HCT116 (cell line): ENCODE measurements at places on chromosomes 13 and 19. TPM values are rescaled to one million over a fixed set of nuclear protein-coding genes. Genes with fewer than 3 reads are reported as not detected.

The PSG11 gene
- total RNA-seq, result not detected

The ZNF728 gene
- total RNA-seq, result not detected

The ZNF701 gene
- total RNA-seq, result 9.0 TPM

The CGB2 gene
- total RNA-seq, result 5.0 TPM

The RGCC gene
- total RNA-seq, result 3.2 TPM

The VSTM1 gene
- not detected for total RNA-seq

The POSTN gene
- total RNA-seq, result not detected

The SYNGR4 gene
- total RNA-seq, result 0.49 TPM

The PTH2 gene
- 9.5 TPM for total RNA-seq

The ELL gene
- total RNA-seq, result 22.9 TPM

The SIGLEC5 gene
- total RNA-seq, result not detected

The ZNF91 gene
- total RNA-seq, result 12.3 TPM

The PALM3 gene
- 3.3 TPM for total RNA-seq

The SNAPC2 gene
- total RNA-seq, result 42.9 TPM

The RHPN2 gene
- total RNA-seq, result 33.3 TPM

The KL gene
- not detected for total RNA-seq

The ELSPBP1 gene
- not detected for total RNA-seq

The GGN gene
- 0.47 TPM for total RNA-seq

The RFPL4AL1 gene
- total RNA-seq, result not detected

The ZNF528 gene
- not detected for total RNA-seq

The LILRA1 gene
- not detected for total RNA-seq

The PRSS57 gene
- not detected for total RNA-seq

The VRK3 gene
- 44.0 TPM for total RNA-seq

The SBK3 gene
- 1.2 TPM for total RNA-seq

The RASIP1 gene
- 1.9 TPM for total RNA-seq

The COL5A3 gene
- 0.15 TPM for total RNA-seq

The SPRED3 gene
- 3.4 TPM for total RNA-seq

The SBK2 gene
- total RNA-seq, result 0.30 TPM

The KLK12 gene
- total RNA-seq, result not detected

The MTUS2 gene
- total RNA-seq, result 0.02 TPM

The MCEMP1 gene
- not detected for total RNA-seq

The CAPS gene
- 2.5 TPM for total RNA-seq

The KLK14 gene
- 0.76 TPM for total RNA-seq

The ZNF99 gene
- total RNA-seq, result not detected

The MLLT1 gene
- 55.0 TPM for total RNA-seq

The MBD3L2 gene
- not detected for total RNA-seq

The ZNF20 gene
- 1.0 TPM for total RNA-seq

The C1QTNF9 gene
- total RNA-seq, result not detected

The GRIN3B gene
- 0.69 TPM for total RNA-seq

The DLEU7 gene
- total RNA-seq, result not detected

The RAB20 gene
- total RNA-seq, result 10.6 TPM

The HIPK4 gene
- 0.74 TPM for total RNA-seq

The CACNG7 gene
- not detected for total RNA-seq

The PLEKHA4 gene
- 20.4 TPM for total RNA-seq

The TMEM38A gene
- 9.0 TPM for total RNA-seq

The EML2 gene
- 131 TPM for total RNA-seq

The NCAN gene
- 0.07 TPM for total RNA-seq

The TMPRSS9 gene
- not detected for total RNA-seq

The CEACAM20 gene
- total RNA-seq, result not detected

The ATXN8OS gene
- total RNA-seq, result not detected

The CBY2 gene
- not detected for total RNA-seq

The RB1 gene
- total RNA-seq, result 36.7 TPM

The SWSAP1 gene
- total RNA-seq, result 2.5 TPM

The BICRA gene
- 11.3 TPM for total RNA-seq

The LINGO3 gene
- total RNA-seq, result not detected

The MAMSTR gene
- total RNA-seq, result 1.3 TPM

The FPR2 gene
- not detected for total RNA-seq
